ENCODE measurements at places on chromosomes 1 and 21.

DNA sequence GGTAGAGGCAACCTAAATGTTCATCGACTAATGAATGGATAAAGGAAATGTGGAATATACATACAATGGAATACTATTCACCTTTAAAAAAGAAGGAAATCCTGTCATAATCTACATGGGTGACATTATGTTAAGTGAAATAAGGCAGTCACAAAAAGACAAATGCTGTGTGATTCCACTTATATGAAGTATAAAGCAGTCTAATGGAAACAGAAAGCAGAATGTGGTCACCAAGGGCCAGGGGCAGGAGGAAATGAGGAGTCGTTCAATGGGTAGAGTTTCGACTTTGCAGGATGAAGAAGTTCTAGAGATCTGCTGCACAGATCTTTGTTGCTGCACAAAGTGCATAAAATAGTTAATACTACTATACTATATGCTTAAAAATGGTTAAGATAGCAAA, 7.8 kb downstream of the DIPK1A start:
- DNase-seq = no peak

DNA sequence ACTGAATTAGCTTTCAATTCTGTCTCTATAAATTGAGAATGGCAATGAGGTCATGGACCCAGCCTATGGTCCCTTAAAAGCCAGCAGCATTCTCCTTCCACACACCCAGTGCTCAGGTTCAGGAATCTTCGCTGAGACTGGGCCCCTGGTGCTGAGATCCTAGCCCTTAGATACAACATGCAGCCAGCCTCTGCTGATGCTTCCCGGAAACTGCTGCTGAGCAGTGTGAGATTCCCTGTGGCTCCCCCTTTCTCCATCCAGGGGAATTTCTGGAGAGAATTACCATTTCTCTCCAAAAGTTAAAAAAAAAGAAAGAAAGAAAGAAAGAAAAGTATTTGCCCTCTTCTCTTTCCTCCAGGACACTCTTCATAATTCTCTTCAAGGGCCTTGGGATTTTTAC, 31.7 kb upstream of the RALGPS2 start:
- DNase-seq = no peak

- no peak for DNase-seq
Observed at GRCh38 chr1:58152697-58153096, 393.8 kb downstream of the OMA1 start.

- DNase-seq = no peak
Observed at GRCh38 chr1:10756842-10757241, 39.6 kb downstream of the CASZ1 start.

DNA sequence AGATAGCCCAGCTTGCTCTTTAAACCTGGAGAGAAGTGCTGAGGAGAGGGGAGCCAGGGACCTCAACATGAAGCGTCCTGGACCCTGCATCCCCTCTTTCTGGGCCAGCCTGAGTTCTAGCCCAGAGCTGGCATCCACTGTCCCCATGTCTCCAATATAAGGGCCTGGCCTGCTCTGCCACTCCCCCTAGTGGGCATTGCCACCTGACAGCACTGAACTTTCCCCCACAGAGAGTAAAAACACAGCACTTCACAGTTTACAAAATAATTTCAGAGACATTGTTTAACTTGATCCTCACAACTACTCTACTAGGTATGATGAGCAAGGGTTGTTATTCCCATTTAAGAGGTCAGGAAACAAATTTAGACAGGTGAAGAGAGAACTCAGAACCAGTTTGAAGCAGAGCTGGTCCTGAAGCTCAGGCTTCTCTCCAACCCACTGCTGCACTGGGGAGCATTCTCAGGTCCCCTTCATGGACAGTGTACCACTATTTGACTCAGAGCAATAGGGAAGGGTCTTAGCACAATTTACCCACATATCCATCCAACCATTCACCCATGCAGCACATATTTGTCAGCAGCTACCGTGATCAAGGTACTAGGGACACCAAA, 151.2 kb downstream of the DMRTA2 start:
- DNase-seq = no peak

- peak; percentile 21 for DNase-seq
Observed at GRCh38 chr1:213284626-213285025, 233.6 kb downstream of the RPS6KC1 start.

DNA sequence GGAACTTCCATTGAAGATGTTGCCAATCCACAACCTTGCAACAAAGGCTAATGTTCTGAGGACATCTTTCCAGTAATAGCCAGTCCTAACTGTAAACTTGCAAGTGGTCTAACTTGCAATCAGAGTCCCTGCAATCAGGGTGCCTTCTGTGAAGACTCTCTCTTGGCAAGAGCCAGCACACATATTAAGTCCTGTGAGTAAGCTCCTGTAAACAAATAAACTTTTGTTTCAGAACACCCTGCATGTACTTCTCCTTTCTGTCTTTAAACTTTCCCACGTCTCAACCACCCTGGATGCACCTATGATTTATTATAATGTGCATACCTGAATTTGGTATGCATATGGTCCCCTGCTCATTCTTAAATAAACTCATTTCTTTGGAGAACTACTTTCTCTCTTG, 9.1 kb downstream of the GBP7 start:
- no peak for DNase-seq

DNA sequence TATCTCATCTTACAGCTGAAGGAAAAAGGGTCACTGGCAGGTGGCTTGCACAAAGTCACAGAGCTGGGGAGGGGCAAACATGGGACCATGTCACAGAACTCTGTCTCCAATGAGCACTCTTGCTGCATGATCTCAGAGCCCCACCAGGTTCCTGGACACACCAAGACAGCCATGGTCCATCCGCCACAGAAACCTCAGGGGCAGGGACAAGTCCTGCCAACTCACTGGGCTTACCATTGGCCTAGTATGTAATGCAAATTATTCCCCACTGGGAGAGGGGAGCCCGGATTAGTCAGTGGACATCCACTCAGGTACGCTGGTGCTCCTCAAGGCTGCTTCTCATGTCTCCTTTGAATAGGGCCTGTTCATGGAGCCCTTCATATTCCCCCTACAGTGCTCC, 14.2 kb downstream of the S100A7A start:
- DNase-seq = no peak

GRCh38 chr1:52423771-52424170, 19.4 kb downstream of the PRPF38A start:
- DNase-seq = no peak

- DNase-seq = no peak
Observed at GRCh38 chr21:34833465-34833864, 164.7 kb downstream of the CLIC6 start.

DNA sequence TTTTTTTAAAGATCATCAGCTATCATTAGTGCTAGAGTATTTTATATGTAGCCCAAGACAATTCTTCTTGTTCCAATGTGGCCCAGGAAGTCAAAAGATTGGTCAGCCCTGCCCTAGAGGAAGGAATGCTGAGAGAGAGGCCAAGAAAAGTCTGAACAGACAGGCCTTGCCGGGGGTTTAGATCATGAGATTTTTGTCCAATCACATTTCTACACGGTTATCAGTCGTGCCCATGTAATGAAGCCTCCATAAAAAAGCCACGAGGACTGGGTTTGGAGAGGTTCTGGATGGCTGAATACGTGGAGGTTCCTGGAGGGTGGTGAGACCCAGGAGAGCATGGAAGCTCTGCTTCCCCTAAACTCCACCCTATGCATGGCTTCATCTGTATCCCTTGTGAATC, 24.3 kb upstream of the ENO1 start:
- DNase-seq = no peak

DNA sequence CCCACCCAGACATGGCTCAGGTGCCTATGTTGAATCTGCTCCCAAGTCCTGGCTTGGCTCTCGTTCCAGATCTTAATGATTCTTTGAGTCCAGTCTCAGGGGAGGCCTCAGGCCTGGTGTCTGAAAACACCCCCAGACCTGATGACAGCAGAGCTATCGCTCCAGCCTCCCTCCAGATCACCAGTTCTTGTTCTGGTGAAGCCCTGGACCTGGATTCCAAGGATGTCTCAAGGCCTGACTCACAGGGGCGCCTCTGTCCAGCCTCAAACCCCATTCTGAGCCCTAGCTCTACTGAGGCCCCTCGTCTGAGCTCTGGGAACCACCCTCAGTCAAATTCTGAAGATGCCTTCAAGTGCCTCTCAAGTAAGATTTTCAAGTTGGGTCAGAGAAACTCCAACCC, 11.4 kb downstream of the MROH7 start:
- no peak for DNase-seq

DNA sequence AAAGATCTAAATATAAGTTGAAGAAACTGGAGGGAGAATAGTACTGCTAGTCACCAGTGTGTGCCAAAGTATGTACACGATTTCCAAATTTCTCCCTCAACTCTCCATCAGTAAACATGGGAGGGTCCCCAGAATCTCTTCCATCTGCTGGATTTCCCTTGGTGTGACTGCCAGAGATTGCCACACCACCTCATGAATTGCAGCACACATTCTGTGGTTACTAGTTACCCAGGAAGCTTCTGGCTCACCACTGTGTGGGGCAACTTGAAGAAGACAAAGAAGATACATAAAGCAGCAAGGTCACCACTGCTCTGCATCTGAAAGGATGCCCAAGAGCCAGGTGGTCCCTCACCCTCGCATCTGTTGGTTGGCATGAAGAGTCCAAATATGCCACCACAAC, 191.7 kb upstream of the ESRRG start:
- no peak for DNase-seq

GRCh38 chr1:38727684-38728584, 131.6 kb downstream of the RRAGC start:
- peak; percentile 3 for DNase-seq

- no peak for DNase-seq
Observed at GRCh38 chr1:66168467-66168887, 365.5 kb upstream of the SGIP1 start.

GRCh38 chr1:203480084-203480483, 4.5 kb downstream of the PRELP start:
- no peak for DNase-seq

GRCh38 chr1:55781944-55782482, 566.8 kb upstream of the USP24 start:
- peak; percentile 80 for DNase-seq

- no peak for DNase-seq
Observed at GRCh38 chr21:41861987-41862386, 17.2 kb downstream of the PRDM15 start.

- no peak for DNase-seq
Observed at GRCh38 chr1:231201375-231201978, 39.5 kb upstream of the GNPAT start.

All from GM04504 (cell line).